ENCODE measurements at places on chromosomes 5 and 9. TPM values are rescaled to one million over a fixed set of nuclear protein-coding genes. Genes with fewer than 3 reads are reported as not detected.

GRCh38 chr5:154698763-154699162 lies 56.4 kb upstream of the LARP1 start:
- no peak for DNase-seq

GRCh38 chr5:172187118-172188032 lies 649 bp downstream of the STK10 start:
- DNase-seq: peak; percentile 41

- no peak for DNase-seq
Observed at GRCh38 chr5:66896171-66896570, 300.0 kb downstream of the MAST4 start.

DNA sequence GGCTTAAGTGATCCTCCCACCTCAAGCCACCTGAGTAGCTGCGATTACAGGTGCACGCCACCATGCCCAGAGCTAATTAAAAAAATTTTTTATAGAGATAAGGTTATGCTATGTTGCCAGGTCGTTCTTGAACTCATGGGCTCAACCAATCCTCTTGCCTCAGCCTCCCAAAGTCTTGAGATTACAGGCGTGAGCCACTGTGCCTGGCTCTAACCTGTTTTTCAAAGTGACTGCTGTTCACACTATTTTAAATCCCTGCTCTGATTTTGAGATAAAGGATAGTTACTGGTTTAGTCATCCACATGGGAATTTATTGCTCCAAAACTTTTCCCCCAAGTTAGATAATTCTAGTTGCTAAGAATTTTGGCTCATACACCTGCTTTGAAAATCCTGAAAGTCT lies 48.2 kb upstream of the MTMR12 start:
- no peak for DNase-seq

GRCh38 chr9:114820776-114821501 lies 15.1 kb upstream of the TNFSF15 start:
- DNase-seq: no peak

DNA sequence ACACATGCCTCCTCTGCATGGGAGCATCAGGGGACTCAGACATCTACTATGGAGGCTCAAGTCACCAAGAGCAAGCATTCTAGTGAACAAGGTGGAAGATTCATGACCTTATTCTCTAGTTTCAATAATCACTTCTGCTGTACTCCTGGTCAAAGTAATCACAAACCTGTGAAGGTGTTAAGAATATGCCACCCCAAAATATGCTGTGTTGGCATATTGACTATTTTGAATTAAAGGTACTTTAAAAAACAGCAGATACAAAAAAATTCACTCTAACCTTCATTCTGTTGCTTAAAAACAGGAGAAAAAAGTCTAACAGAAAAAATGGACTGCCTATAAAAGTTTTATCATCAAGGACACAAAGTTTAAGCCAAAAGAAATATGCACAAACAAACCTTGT lies 607.8 kb upstream of the TYRP1 start:
- no peak for DNase-seq

- no peak for DNase-seq
Observed at GRCh38 chr9:98226516-98226915, 28.9 kb downstream of the TBC1D2 start.

DNA sequence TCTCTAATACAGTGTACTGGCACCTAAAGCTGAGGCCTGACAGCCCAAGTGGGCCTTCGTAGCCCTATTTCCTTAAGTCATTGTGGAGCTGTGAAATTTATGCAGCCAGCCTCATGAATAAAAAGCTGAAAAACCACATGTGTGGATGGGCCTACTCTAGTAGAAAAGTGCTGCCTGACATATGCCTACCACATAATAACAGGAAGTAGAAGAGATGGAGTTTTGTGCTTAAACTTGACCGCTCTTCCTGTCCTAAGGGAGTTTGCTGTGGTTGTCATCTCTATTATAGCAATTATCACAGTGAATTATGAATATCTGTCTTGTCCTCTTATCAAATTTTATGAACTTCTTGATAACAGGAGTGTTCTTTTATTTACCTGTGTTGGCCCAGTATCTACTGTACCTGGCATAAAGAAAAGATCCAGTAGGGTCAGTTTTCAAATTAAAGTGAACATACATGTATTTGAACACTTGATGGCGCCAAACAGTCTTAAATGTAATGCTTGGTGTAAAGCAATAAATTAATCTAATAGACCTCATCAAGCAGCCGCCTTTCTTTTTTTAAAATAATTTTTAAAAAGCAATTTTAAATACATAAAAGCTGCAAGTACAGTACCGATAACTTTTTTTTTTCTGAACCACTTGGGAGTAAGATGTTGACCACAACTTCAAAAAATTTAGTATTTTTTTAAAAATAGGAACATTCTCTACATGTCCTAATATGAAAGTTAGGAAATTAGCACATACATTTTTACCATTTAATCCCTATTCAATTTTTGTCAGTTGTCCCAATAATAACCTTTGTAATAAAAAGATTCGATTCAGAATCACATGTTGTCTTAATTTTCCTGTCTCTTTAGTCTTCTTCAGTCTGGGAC lies 51.0 kb downstream of the FKTN start:
- peak; percentile 1 for DNase-seq

GRCh38 chr5:127969002-127969401 lies 114.6 kb upstream of the SLC12A2 start:
- no peak for DNase-seq

DNA sequence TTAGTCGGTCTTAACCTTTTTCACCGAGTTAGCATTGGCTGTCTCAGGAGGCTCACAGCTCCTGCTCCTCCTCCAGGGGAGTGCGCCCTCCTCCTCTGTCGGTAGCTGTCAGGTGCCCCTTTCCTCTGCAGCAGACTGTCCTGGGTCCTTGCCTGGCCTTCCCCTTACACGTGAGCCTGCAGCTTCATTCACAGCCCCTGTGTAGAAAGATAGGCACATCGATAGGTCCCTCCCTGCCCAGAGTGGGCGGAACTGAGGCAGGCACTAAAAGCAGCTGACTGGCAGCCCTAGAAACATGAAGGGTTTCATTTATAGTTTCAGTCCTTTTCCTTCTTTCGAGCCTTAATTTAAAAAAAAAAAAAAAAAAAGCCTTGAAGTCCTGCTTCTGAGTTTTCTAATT lies 17.2 kb downstream of the TENT4A start:
- DNase-seq: no peak

- no peak for DNase-seq
Observed at GRCh38 chr5:150529555-150529954, 21.6 kb downstream of the NDST1 start.

GRCh38 chr9:134813841-134814240 lies 66.8 kb upstream of the FCN2 start:
- DNase-seq: no peak

DNA sequence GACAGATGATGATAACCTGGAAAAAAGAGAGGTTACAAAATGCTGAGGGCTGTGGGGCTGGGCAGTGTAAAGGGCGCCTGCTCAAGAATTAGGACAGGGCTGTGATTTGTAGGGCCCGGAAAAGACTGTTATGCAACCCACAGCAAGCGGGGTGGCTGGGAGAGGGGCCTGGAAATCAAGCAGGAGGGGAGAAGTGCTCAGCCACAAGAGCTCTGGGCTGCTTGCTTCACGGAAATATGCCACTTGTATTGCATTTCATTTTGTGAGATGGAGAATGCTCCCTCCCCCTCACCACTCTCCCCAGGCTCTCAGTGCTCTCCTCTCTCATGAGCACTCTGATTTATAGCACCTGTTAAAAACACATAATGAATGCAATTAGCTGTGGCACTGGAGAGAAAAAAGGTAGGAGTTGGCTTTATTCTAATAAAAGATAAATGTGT lies 8.4 kb upstream of the HAND1 start:
- DNase-seq: no peak

DNA sequence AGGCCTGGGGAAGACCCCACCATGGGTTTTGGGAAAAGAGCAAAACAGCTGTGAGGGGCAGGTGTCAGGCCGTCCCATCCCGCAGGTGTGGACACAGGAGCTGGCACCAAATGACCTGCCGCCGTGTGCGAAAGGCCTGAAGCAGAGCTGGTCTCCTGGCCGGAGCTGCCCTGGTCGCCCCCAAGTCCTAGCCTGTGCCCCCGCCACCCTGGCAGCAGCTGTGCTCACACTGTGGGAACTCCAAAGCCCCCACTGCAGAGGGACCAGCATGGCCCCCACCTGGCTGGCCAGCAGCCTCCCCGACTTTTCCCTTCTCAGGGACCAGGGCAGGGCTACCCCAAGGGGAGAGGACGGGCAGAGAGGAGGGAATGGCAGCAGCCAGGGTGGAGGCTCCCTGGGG lies 88.4 kb downstream of the KCNT1 start:
- no peak for DNase-seq

DNA sequence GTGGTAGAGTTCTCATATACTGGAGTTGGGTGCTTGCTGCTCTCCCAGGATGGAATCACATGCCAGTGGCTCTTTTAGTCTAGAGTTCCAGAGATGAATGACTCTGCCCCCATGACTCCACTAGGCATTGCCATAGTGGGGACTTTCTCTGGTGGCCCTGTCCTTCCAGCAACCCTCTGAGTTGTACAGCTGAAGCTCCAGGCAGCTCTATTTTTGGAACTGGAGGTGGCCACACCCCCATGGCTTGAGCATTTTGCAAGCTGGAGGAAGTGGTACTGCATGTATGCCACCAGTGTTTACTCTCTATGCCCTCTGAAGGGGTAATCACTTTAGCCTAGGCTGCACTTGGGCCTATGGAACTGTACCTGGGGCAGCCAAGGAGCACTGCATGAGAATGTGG lies 112.6 kb downstream of the RANBP17 start:
- DNase-seq: no peak

DNA sequence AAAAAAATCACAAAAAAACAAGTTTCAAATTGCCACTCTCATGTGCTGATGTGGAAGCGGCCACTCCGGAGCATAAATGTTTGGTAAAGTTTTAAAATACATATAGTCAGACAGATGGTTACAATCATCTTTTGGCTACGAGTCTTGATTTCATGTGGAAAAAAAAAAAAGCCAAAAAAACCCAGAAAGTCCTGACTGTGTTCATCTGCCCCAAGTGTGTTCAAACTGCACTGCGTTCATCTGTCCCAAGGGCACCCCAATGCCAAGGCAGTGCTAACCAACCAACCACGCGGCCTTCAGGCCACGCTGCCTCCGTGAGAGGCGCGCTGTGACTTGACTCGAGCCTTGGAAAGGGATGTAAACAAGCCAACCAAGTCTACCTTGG lies 127.1 kb downstream of the MYO10 start:
- DNase-seq: no peak

DNA sequence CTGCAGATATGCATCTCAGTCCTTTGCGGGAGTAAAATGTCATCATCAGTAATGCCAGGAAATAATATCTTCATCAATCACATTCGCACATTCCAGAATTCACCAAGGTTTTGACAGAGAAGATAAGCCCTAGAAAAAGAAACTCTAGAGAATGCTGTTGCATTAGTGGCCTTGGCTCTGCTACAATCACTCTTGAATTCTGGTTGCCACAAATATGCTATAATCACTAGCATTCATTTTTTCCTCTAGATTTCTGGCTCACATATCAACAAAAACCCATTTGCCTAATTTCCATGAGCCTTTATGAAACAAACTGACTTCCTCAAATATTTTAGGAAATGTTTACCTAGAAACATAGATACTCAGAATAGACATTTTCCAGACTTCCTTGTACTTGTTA lies 653.4 kb downstream of the ANXA1 start:
- no peak for DNase-seq

DNA sequence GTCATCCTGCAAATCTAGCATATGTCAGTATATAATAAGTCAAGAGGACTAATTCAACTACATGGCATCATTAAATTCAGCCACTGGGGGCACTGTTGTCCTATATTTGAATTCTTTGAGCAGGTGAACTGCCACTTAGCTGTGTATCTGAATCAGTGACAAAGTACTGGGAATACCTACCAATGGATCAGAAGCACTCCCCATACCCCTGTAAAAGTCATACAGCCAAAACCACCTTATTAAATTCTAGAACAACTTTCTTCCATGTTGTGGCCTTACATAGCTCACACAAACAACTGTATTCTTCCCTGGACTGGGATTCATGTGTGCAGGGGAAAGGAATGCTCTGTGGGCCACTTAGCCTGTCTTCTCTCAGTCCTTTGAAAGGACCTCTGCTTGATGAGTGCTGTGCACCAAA lies 57.4 kb upstream of the PLPP6 start:
- peak; percentile 83 for DNase-seq

DNA sequence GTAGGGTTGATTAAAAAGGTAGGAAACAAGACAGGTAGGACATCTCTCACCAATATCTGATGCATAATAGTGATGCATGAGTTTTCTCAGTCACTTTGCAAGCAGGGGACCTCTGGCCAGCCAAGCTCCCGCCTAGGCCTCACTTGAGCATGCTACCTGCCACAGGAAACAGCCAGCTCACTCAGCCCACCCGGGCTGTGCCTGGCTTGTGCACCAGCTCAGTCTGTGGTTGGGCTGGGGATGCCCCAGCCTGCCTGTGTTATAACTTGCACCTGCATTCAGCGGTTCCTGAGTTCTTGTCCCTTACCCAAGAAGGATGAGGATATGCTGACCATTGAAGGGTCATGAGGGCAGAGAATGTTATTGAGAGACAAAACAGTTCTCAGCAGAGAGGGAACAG lies 172.8 kb upstream of the PLCXD3 start:
- DNase-seq: no peak

GRCh38 chr5:148229840-148230239 lies 8.5 kb upstream of the MARCOL start:
- DNase-seq: no peak

DNA sequence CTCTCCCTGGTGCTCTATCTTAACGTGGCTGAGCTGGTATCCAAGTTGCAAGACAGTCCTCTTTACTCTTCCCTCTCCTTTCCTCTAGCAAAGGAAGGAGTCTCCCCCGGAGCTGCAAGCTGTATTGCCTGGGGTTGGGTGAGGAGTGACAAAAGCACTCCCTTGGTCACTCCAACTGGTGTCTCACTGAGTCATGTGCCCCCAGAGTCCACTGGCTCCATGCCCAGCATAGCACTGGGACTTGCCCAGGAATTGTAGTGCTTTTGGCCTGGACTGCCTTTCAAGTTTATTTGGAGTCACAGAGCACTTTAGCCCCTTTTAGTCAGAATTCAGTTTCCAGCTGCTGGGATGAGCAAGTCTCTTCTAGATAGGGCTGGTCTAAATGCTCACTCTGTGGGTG lies 82.6 kb upstream of the FST start:
- DNase-seq: no peak

- no peak for DNase-seq
Observed at GRCh38 chr5:18967637-18968036, 1020.4 kb downstream of the CDH18 start.

Gene PCDHGA1
- polyA plus RNA-seq: 0.16 TPM

Gene SGTB
- 6.7 TPM for polyA plus RNA-seq

Gene KCNIP1
- 0.23 TPM for polyA plus RNA-seq

Gene PPP3R2
- 0.02 TPM for polyA plus RNA-seq

Gene MUSK
- 0.02 TPM for polyA plus RNA-seq

Gene SYK
- polyA plus RNA-seq: 22.2 TPM

Gene SPINK14
- not detected for polyA plus RNA-seq

Gene DND1
- 5.0 TPM for polyA plus RNA-seq

Data from thymus (tissue), 14 donors.